Activated CD4-positive, alpha-beta T cell treated with anti-CD3 and anti-CD28 coated beads for 4 hours (primary cell): ENCODE measurements at places on chromosomes 11 and 22.

DNA sequence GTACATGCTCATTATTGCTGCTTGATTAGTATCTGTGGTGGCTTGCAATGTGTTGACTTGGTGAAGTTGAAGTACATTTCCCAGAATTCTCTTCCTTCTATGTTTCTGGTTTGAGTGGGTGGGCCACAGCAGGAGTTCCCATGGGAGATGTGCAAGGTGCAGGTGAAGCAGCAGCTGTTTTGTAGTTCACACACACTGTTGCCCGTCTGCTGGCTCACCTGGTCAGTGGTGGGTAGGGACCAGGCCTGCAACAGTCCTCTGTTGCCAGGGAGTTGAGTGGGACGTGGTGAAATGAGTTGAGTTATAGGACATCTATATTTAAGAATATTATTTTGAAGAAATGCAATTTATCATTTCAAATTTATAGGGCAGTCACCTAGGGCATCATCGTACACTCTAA lies 417.4 kb downstream of the TMEM135 start:
- no peak for DNase-seq

DNA sequence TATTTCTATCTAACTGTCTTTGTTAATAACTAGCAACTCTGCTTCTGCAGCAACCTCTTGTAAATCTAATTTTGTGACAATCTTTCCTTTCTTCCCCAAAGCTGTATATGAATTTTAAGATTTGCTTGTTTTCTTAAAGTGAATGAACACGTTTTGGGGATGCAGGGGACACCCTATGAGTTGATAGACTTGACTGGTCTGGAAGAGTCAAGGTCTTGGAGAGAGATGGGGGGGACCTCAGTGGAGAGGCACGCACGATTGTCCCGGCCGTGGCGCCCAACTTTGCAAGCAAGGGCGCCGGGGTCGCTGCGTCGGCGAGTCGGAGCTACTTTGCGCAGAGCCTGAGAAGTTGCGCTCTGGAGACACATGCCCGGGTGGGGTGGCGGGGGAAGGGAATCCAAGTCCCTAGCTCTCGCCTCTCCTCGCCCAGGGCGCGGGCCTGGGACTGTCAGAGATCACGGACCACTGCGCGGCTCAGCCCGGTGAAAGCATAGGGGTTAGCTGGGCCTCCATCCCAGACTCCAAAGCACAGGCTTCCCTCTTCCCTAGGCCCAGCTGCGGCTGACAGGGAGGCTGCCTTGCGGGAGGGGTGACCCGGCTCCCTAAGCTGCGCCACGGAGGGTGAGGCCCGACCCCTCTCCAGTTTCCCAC lies 854 bp downstream of the ABCC8 start:
- DNase-seq = no peak

GRCh38 chr22:44633647-44634046 lies 68.4 kb upstream of the PRR5 start:
- DNase-seq = no peak

DNA sequence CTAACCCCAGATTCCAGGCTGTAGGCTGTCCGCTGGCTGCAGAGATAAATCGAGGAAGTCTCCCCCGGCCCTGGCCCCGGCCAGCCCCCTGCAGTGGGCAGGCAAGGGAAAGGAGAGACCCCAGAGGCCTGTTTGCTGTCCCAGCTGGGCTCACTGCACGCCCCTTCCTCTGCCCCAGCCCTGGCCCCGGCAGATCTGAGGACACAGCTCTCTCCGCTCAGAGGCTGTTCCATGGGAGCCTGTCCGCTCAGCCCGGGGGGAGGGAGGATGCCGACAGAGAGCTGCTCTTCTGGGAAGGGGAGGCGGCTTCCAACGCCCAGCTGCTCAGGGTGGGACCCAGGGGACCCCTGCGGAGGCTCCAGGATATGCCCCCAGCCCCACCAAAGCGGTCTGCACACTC lies 37.7 kb upstream of the H19 start:
- DNase-seq = no peak

DNA sequence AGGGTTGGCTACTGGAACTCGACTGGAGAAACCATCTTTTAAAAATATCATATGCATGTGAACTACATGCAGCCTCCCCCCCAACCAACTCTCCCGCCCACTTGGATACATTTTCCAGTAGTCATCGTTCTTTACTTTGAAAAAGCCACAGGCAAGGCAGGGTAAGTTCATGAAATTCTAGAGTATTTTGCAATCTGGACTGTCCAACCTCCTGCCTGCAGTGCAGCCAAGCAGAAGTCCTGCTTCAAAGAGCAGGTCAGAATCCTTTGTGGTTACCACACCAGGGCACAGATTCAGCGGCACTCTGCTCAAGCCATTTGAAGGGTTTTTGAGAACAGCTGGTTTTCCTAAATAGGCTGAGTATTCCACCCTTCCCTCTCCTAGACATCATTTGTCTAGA lies 12.1 kb downstream of the ELF5 start:
- DNase-seq = no peak

DNA sequence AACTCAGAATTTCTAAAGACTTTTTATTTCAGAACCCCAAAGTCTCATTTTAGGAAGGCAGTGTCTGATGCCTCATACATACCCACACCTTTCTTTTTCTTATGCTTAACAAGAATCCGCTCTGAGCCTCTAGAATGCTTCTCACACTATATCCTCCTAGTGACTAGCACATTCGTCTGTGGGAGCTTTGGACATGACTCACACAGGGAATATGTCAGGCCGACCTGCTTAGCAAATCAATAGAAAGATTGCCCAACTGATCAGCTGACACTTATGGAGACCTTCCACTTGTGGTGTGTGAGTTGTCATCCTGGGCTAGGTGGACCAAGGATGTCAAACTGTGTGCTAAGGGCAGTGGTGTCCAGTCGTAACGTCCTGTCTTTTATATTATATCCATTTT lies 129.9 kb upstream of the TTC12 start:
- no peak for DNase-seq

- no peak for DNase-seq
These were observed 8.1 kb downstream of the WNT7B start for GRCh38 chr22:45968751-45969413.

- no peak for DNase-seq
These were observed 45.1 kb upstream of the PAX6 start for GRCh38 chr11:31856248-31856647.

GRCh38 chr11:12707500-12707880 lies 33.3 kb downstream of the TEAD1 start:
- DNase-seq = no peak
